ENCODE measurements at places on chromosomes 7 and 10.

GRCh38 chr7:126818393-126819196, 434.1 kb downstream of the GRM8 start:
- DNase-seq = no peak

GRCh38 chr7:92150450-92151017, 16.3 kb upstream of the CYP51A1 start:
- DNase-seq = no peak

- DNase-seq = no peak
These were observed 770.4 kb downstream of the TNS3 start for GRCh38 chr7:46811529-46811928.

- no peak for DNase-seq
These were observed 11.6 kb downstream of the ZFAND4 start for GRCh38 chr10:45660876-45661411.

DNA sequence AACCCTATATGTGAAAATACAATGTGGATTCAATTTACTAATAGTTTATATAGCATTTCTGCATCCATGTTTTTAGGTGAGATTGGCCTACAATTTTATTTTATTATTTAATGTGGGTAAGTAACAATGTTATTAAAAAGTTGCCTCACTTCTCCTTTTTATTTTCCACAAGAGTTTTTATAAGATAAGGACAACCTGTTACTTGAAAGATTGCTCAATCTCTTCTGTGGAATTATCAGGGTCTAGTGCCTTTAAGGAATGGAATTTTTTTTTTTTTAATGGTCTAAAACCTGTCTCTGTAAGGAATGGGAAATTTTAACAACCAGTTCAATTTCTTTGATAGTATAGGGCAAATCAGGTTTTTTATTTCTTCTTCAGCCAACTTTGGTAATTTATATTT, 53.9 kb upstream of the RAB18 start:
- DNase-seq = no peak

Data from stimulated activated CD8-positive, alpha-beta memory T cell treated with anti-CD3 and anti-CD28 coated beads, Interleukin-15, amount 100 ng/mL, for 24 hours (primary cell).